KBM-7 (cell line): ENCODE measurements at places on chromosomes 2 and 18.

GRCh38 chr2:68980956-68981355 lies 6.5 kb downstream of the GKN1 start:
- no peak for DNase-seq

DNA sequence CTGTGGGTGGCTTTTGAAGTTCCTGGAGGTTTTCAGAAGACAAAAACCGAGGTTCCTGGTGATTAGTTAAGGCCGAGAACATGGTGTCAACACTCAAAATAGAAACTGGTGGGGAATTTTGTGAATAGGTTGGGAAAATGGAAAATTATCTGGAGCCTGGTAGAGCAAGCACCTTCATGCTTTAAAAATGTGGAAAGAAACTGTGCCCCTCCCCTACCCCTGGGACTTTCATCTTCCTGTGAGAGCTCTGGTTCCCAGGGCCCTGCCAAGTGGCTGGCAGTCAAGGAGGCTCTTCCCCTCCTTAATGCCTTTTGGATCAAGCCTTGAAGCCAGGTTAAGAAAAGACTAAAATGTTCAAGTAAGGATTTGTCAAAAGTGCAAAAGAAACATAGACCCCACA lies 1.9 kb upstream of the CRACDL start:
- DNase-seq: no peak

GRCh38 chr2:166784296-166784946 lies 103.9 kb upstream of the XIRP2 start:
- DNase-seq: no peak

DNA sequence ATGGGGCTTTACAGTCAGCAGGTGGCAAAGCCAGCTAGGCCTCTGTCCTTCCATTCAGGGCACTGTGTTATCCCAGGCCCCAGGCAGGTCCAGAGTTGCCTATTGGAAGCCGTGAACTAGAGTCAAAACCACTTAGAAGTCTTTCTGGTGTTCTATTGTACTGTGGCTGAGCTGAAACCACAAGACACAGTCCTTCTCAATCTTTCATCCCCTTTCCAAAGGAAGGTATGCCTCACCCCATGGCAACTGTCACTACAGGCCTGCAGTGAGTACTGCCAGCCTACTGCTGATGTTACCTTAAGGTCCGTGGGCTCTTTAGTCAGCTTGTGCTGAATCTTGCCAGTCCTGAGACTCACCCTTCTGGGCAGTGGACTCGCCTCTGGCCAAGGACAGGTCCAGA lies 181.6 kb downstream of the GULP1 start:
- no peak for DNase-seq

DNA sequence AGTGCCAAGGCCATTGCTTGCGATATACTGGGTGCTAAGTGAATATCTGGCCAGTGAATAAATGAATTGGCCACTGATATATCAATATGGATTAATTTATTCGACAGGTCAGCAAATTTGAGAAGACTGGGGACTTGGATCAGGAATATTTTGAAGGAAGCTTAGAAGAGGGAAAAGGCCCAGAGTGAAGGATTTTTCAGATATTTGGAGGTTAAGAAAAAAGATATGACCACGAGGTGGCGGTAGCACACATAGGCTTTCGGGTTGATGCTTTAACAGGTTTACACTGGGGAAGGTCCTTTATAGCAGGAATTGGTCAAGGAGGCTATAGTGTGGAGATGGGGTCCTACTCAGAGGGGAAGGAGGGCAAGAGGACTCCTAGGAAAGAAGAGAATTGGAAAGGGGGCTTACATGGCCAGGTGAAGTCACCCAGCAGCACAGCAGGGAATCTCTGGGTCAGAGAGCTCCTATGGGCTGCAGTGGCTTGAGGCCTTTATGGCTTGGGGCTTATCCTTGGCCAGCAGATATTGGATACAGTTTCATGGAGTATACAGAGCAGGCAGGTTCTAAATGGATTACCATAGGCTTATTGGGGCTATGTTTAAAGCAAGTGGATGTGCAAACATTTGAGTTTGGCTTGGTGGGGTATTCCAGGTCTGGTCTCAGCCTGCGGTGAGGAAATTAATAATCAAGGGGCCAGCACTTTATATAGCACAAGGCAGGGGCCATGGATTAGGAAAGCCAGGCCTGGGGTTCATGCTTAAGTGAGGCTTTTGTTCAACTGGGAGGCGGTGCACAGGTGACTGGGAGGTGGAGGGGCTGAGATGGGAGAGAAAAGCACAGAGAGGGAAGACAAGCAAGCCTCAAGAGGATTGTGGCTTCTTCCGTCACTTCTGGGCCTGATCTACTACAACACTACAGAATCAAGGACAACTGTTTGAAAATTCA lies 9.7 kb downstream of the IL1RN start:
- peak; percentile 70 for DNase-seq

GRCh38 chr2:88738271-88738670 lies 46.8 kb downstream of the RPIA start:
- no peak for DNase-seq

DNA sequence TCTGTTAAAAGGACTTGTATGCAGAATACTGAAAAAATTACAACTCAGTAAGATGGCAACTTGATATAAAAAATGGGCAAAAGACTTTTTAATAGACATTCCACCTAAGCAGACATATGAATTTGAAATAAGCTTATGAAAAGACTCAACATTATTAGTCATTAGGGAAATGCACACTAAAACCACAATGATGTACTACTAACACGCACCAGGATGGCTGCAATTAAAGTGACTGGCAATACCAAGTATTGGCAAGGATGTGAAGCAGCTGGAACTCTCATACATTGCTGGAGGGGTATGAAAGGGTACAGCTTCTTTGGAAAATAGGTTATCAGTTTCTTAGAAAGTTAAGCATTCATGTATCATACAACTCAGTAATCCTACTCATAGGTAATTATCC lies 3.2 kb upstream of the ENOSF1 start:
- DNase-seq: no peak
